Umbilical cord (tissue), 2 donors: ENCODE measurements at places on chromosomes 3 and 15. TPM values are rescaled to one million over a fixed set of nuclear protein-coding genes. Genes with fewer than 3 reads are reported as not detected.

- peak; percentile 58 for DNase-seq
These were observed 35.2 kb downstream of the SLC6A20 start for GRCh38 chr3:45760878-45761711.

DNA sequence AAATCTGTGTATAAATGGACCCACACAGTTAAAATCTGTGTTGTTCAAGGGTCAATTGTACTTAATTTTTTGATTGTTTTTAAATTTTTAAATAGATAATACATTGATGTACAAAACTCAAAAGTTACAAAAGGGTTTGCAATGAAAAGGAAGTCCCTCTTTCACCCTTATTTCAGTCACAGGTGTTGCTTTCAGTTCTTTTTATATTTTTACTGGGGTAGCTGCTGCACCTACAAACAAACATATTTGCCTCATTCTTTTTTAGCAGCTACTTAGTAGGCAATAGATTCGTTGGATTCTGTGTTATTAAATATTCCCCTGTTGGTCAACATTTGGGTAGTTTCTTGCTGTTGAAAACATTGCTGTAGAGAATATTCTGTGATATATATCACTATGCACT lies 44.4 kb downstream of the PIAS1 start:
- DNase-seq = no peak

DNA sequence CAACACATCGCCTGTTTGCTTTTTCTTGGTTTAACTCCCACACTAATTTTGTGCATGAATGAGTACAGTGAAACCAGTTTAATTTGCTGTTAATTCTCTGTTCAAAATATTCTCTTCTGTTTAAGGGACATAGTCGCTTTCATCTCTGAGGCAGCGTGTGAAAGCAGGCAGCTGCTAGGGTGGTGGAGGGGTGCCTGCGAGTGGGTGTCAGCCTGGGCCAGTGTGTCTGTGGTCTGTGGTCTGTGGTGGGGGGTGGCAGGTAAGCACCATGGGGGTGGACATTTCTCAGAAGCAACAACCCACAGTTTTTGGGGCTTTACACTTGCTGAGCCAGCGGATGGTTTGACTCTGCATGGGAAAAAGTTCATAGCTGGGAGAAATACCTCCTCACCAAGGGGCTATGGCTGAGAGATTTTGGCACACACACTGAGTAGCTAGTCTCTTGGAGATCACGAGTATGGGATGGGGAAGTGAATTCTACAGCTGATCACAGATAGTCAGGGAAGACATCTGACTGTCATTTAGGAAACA lies 109.2 kb downstream of the EPHB1 start:
- no peak for DNase-seq

GRCh38 chr15:78630886-78631633 lies 9.9 kb downstream of the CHRNB4 start:
- DNase-seq = no peak

DNA sequence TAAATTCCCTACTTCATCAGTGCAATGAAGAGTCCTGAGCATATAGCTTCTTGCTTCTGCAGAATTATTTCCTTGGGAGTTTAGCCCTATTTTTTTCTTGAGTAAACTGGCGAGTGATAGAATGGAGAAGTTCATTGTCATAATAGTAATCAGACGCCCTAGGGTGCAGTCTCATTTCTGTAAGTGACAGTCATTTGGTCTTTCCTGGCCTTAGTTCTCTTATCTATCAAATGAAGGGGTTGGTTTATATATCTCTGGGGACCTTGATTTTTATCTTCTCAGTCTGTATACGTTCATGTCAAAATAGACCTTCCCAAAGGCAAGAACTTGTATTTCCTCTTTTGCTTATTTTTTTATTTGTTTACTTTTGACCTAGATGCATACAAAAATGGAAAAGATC lies 9.9 kb upstream of the ALPK3 start:
- DNase-seq = no peak

DNA sequence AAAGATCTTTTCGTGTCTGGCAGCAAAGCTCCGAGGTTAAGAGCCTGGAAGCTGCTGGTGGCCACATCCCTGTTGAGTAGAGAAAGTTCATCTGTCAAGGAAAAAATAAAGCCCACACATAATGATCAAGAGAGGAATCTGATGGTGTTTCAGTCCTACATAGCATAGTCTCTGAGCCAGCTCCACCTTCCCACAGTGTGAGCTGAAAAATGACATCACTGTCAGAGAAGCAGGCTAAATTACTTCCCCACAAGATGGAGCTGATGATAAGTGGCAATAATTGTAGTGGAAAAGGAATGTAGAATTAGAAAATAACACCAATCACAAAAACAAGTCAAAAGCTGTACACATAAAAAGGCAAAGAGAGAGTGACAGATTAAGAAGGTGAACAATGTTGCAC lies 84.5 kb downstream of the AQP9 start:
- DNase-seq = no peak

DNA sequence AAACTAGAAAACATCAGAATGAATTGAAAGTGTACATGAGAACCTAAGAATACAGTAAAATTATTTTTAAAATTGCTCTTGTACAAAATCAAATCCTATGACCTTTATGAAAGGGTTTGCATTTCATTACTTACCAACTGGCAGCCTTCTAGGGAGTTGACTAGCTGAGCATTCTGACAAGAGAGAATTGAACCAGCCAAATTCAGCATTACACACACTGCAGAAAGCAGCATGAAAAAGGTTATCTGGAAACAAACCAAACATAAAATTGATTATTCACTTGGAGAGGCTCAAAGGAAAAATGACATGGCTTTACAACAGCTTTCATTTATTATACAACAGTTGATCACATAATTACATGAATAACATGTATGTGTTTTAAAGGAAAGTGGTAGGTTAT lies 17.4 kb downstream of the NSMCE3 start:
- no peak for DNase-seq

GRCh38 chr3:56758539-56758981 lies 43.2 kb downstream of the ARHGEF3 start:
- DNase-seq = peak; percentile 49

DNA sequence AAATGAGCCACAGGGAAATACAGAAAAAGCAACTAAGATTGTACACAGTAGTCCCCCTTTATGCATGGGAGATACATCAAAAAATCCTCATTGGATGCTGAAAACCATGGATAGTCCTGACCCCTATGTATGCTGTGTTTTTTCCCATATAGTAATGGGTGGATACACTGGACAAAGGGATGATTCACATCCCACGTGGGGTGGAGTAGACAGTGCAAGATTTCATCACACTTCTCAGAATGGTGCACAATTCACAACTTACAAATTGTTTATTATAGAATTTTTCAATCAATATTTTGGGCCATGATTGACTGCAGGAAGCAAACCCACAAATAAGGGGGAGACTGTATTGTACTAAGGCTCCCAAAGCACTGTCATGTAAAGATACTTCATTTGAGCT lies 224.4 kb upstream of the STRIT1 start:
- DNase-seq = no peak

GRCh38 chr15:65076486-65077290 lies at the start of gene KBTBD13:
Gene KBTBD13, plus strand, starts transcription at chr15:65076746. Its CDS starts 70 bp downstream, at chr15:65076816.
- no peak for DNase-seq

- no peak for DNase-seq
These were observed 50.3 kb downstream of the LSM3 start for GRCh38 chr3:14228681-14229470.

RTP1 gene
- total RNA-seq = not detected

PP2D1 gene
- 2.9 TPM for total RNA-seq

DLL4 gene
- 3.6 TPM for total RNA-seq

CFAP100 gene
- total RNA-seq = 3.4 TPM
